ENCODE measurements at places on chromosomes 13 and 19.
A peak's percentile ranks its signal among the peaks of the same experiment; 100 is the strongest.

- no peak for DNase-seq
Observed at GRCh38 chr13:45742985-45743384, 40.9 kb downstream of the CBY2 start.

DNA sequence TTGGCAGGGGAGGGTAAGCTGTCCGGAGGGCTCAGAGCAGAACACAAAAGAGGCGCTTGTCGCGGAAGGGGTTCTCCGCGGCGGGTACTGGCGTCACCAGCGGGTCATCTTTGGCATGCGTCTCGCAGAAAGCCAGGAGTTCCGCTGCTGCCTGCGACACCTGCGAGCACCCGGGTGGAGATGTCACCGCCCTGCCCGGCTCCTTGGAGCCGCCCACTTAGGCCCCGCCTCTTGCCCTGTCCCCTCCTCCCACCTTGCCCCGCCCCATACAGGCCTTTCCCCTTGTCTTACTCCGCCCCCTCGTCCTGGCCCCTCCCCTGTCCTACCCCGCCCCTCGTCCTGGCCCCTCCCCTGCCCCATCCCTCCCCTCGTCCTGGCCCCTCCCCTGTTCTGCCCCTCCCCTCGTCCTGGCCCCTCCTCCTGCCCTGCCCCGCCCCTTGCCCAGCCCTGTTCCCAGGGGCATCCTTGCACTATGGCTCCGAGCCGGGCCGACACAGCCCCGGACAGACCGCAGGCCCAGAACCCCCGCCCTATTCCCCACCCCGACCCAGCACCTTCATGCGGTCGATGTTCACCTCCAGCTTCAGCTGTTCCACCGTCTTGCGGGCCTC lies 1.9 kb downstream of the GNG8 start:
- DNase-seq = peak; percentile 84

DNA sequence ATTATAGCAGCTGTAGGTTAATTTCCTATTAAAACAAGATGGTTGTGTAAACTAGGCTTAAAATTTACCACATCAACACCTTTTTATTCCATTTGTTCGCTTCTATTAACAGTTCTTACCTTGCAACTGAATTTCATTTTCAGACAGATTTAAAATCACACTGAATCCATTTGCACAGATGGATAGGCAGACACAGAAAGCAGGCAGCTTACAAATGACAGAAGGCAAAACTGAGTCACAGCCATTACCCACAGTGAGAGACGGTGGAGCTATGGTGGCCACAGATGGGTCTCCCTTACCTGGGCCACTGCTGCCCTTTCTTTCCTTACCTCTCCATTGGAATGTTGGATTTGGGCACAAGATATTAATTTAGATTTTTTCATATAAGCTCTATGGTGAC lies 1567.8 kb upstream of the SLC10A2 start:
- no peak for DNase-seq

- no peak for DNase-seq
Observed at GRCh38 chr13:21549633-21550032, 54.3 kb downstream of the MICU2 start.

DNA sequence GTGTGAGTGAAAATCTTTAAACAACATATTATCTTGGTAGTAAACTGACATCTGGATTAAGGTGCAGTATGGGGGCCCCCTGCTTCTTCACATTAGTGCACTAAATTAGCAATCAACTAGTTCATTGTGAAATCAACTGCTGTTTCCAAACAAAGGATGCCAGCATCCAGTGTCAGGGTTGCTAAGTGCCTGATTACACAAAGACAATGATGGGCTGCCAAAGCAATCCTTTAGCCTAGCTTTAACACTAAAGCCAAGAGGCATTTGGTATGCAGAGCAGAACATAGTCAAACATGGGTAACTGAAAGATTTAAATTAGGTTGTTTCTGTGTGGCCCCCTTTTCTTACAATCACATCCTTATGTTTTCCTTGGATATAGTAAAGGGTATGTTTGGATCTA lies 543.1 kb upstream of the SLITRK5 start:
- no peak for DNase-seq

DNA sequence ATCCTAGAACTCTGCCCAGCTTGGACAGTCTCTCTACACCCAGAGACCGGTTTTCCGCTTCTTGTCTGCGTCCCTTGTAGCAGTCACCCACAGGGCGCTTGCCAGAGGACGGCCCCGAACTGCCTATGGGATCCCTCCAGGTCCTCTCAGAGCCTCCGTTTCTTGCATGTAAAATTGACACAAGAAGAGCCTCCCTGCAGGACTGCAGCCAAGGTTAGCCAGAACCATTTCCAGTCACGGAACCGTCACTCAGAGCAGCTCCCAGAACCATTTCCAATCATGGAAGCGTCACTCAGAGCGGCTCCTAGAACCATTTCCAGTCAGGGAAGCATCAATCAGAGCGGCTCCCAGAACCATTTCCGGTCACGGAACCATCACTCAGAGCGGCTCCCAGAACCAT lies 65.5 kb downstream of the ATP11A start:
- no peak for DNase-seq

DNA sequence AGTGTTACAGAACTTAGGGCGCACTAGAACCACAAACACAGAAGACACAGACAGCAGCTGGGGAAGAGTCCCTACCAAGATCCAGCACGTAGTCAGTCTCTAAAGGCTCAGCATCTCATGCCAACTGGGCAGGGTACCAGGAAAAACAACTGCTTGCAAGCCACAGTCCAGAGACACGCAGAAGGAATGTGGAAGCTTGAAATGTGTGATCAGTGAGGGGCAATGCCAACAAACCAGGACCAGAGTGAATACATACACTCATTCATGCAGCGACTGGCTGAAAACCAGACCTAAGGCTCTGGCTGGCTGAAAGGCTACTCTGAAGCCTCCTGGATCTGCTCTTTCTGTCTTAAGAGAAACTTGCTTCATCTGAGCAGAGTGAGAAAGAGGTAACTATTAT lies 1484.8 kb downstream of the EFNB2 start:
- no peak for DNase-seq

- no peak for DNase-seq
Observed at GRCh38 chr19:6357174-6357573, 4.2 kb upstream of the CLPP start.
